ENCODE measurements at places on chromosomes 13 and 19.

DNA sequence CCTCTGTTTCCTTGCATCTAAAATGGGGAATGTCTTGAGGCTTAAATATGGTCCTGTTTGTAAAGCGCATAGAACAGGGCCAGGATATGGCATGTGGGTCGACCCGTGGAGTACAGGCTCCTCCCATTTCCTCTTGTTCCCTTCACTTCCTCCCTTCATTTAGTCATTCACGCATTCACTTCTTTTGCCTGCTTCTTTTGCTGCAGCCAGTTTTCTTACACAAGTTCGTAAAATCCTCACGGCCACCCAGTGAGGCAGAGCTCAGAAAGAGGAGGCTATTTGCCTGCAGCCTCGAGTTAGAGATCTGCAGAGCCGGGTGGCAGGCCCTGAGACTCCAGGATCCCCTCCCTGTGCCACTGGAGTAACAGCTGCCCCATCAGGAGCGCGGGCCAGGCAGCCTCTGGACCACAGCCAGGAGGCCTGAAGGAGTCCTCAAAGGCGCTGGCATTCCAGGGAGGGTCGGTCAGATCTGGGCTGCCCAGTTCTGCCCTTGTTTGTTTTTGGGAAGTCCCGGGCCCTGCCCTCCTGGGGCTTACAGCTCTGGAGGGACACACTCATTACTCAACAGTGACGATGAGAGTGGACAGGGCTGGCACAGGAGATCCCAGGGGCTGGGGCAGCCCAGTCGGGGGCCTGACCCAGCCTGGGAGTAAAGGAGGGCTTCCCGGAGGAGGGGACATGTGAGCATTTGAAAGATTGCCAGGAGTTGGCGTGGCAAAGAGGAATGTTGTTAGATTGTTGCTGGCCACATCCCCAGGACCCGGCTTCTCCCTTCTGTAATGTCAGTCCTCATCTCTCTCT is 4.6 kb downstream of the PPP5C start:
- DNase-seq = peak; percentile 68

- peak; percentile 52 for DNase-seq
Observed at GRCh38 chr13:49563516-49563915, 21.8 kb downstream of the RCBTB1 start.

DNA sequence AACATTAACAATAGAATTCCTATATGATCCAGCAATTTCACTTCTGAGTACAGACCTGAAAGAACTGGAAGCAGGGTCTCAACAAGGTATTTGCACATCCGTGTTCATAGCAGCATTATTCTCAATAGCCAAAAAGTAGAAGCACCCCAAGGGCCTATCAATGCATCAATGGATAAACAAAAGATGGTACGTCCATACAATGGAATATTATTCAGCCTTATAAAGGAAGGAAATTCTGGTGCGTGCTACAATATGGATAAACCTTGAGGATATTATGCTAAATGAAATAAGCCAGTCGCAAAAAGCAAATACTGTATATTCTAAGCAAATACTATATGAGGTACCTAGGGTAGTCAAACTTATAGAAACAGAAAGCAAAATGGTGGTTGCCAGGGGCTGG is 30.8 kb upstream of the CEBPA start:
- DNase-seq = no peak

GRCh38 chr13:59480396-59481259 is 683.1 kb downstream of the DIAPH3 start:
- DNase-seq = no peak

DNA sequence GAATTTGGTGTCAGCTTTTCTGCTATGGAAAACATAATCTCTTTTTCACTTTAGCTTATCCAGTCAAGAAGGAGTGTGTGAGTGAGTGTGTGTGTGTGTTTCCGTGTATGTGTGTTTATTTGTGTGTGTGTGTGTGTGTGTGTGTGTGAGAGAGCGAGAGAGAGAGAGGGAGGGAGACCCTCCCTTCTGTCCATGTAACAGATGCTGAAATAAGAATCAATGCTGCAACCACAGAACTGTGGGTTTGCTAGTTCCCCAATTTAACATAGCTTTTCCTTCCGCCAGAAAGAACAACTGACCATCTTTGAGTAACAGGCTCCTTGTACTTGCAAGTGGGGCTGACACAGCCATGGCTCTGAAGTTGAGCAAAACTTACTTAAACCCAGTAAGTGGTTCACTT is 5.2 kb downstream of the LCP1 start:
- no peak for DNase-seq

GRCh38 chr19:1261798-1262622 is 7.1 kb upstream of the CIRBP start:
- no peak for DNase-seq

DNA sequence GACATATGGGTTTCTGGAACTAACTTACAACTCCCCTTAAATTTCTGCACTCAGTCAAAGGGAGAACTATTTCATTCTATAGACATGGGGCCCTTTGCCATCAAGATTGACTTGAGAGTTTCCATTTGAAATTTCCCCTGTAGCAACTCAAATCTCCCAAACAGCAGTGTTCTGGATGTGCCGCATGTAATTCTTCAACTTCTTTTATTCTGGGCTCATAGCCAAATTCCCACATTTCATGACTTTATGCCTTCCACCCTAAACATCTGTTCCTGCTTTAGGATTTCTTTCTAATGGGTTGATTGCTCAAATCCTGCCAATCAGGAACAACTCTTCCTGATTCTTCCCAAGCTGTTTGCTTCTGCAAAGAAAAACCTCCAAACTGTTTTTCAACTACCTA is 336.0 kb downstream of the TBC1D4 start:
- DNase-seq = no peak

DNA sequence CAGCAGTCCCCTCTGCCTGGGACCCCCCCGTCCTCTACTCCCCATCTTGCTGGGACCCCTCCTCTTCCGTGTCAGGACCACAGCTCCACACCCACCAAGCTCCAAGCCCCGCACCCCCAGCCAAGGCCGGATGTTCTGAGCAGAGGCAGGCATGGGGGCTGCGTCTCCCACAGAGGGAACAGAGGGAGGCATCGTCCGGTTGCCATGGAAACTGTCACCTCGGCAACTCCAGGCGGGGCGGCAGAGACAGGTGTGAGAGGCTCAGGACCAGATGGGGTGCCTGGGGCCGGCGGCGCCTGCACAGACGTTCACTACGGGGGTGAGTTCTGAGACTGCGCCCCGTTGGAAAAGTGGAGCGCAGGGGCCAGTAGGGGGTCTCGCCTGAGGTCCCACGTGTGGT is 5.4 kb downstream of the RNU6-9 start:
- no peak for DNase-seq

All from bronchial epithelial cell (primary cell).